ENCODE measurements at places on chromosomes 2 and 18.
A peak's percentile ranks its signal among the peaks of the same experiment; 100 is the strongest.

DNA sequence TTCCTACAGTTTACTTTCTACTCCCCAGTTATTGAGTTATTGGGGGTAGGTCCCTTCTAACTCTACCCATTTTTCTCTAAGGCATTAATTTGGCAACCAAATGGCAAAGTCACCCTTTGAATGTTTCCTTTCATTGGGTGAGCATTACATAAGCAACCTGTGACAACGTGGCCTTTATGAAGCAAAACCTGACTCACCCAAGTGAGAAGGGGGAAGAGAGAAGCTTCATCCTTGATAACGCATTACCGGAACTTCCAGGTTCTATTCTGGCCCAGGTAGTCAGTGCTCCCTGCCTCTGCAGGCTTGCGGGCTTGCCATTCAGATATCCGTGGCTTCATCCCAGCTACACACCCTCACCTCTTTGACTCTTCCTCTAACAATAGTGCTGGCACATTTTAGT lies 39.1 kb upstream of the FAM124B start:
- DNase-seq: no peak

GRCh38 chr2:241750076-241750840 lies 15.8 kb downstream of the D2HGDH start:
- DNase-seq: no peak

GRCh38 chr2:188238386-188238785 lies 53.3 kb upstream of the GULP1 start:
- no peak for DNase-seq

DNA sequence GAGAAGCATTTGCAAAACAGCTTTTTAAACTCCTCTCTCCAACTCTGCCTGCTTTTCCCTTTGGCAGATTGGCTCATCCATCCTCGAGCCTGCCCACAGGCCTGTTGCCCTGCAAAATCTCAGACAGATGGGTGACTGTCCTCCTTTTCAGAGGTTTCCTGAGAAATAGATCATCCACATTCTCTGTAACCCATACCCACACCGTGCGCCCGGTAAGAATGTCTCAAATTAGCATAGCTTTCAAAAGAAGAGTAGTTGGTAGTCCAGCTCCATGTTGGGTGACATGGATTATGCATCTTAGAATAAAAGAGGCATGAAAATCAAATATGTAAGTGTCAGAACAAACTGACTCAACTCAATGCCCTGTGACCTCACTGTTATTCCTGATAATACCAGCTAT lies 457.9 kb downstream of the TSN start:
- no peak for DNase-seq

DNA sequence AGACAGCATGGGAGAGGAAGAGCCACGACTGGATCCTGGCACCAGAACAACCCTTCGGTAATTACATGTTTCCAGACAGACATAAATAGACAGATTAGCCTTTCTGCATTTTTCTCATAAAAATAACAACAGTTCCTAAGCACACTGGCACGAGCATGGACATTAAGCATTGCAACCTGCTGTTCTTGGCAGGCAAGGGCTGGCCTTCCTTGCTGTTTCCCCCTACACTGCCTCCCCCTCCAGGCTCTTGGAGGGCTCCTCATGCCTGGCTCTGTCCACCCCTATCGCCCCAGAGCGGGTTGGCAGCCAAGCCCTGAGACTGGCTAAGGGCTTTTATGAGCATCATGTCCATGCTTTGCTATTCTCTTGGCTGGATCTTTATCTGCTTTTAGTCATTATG lies 89.6 kb downstream of the TTC32 start:
- peak; percentile 76 for DNase-seq

DNA sequence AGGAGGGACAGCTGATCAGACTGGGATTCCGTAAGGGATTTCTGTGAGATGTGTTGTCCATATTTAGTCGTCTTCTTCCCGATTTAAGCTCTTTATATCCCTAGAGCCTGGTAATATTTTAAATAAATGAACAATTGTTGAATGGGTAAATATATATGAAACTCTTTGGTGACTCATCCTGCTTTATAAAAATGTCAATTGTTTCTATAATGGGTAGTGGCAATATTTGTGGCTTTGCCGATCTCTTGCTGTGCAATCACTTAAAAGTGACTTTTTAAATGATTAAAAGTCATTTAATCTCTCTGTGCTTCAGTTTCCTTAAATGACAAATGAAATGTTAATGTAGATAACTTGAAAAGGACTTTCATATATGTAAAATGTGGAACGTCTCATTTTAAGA lies 339.2 kb downstream of the RNF144A start:
- no peak for DNase-seq

- no peak for DNase-seq
These were observed 745.0 kb upstream of the ACVR2A start for GRCh38 chr2:147099845-147100244.

DNA sequence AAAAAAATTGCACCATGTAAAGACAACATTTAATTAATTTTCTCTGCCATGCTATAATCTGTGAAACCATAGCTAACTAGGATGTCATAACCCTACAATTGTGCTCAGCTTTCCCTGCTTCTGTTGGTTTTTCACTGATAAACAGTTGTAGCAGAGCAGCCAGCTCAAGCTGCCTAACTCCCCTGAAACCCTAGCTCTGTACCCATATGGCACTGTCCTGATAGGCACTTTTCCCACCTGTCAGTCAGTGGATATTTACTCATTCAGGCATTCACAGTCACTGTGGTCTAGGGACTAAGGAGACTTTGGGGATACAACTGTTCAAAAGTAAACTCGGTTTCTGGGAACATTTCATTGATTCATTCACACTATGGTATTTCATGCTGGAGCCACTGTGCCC lies 407.0 kb downstream of the DSEL start:
- DNase-seq: no peak

GRCh38 chr2:17540093-17540812 lies at the start of gene VSNL1:
Gene VSNL1, plus strand, starts transcription at chr2:17540696. Its CDS starts 51,379 bp downstream, at chr2:17592075.
- peak; percentile 96 for DNase-seq

GRCh38 chr2:132797556-132797955 lies 127.6 kb upstream of the LYPD1 start:
- no peak for DNase-seq

DNA sequence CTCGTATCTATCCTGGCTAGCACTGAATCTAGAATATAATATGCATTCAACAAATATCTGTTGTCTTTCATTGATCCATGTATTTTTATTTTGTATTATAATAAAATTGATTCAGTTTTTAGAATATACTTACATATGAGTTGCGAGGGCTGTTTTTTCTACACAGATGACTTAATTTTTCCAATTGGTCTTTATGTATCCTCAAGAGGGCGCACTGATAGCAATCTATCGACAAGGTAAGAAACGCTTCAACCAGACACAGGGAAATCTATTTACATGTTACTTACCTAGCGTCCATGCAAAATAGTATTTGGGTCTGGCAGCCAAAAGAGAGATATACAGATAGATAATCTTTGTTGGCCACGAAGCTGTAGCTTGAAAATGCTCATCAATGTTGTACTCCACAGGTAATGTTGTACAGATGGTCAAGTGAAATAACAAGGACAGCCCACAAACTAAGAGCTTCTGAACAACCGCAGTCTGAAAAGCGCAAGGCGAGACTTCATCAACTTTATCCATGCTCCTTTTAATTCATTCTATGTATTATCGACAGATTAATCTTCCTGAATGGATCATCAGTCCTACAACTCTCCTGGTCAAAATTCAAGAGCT lies 35.5 kb upstream of the KIDINS220 start:
- no peak for DNase-seq

DNA sequence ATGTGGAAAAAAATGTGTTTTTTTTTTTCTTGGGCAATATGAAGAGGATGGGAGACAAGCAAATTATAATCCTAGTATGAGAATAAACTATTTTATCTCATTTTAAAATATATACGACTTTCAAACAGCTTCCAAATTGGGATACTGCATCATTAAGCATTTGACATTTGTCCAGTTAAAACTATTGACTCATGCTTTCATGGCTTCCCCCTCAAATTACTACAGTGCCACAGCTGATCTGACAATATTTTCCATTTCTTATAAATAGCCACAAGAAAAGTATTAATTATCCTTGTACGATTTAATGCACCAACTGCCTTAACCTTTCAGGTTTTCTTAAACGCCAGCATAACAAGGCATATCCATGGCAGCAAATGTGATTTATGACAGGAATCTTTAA lies 1134.8 kb upstream of the ZEB2 start:
- no peak for DNase-seq

Measured in right hindlimb (tissue), 1 donor.